ENCODE measurements at places on chromosomes 7 and 10.

- DNase-seq, result no peak
Measured at GRCh38 chr7:88391247-88391646, 84.6 kb upstream of the STEAP4 start.

- no peak for DNase-seq
Measured at GRCh38 chr7:1052031-1052818, 7.9 kb downstream of the GPR146 start.

GRCh38 chr10:76071653-76072365, 640.4 kb downstream of the LRMDA start:
- no peak for DNase-seq

GRCh38 chr10:73432646-73433537, 469 bp downstream of the MSS51 start:
- DNase-seq, result no peak

DNA sequence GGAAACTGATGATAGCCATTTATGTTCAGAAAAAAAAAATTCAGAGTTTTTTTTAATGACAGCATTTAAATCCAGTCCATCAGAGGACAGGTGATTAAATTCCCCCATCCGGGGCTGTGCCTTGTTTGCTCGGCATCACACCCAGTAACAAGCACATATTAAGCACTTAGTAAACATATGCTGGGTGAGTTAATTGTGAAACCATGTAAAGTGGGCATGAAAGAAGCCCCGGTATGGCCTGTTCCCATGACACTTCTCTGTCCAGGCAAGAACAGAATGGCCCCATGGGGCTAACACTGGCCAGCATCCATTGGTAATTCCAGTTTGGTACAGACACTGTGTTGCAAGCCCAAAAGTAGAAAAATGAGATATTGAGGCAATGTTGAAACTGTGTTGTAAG, 220.8 kb upstream of the RNF32 start:
- DNase-seq, result no peak

DNA sequence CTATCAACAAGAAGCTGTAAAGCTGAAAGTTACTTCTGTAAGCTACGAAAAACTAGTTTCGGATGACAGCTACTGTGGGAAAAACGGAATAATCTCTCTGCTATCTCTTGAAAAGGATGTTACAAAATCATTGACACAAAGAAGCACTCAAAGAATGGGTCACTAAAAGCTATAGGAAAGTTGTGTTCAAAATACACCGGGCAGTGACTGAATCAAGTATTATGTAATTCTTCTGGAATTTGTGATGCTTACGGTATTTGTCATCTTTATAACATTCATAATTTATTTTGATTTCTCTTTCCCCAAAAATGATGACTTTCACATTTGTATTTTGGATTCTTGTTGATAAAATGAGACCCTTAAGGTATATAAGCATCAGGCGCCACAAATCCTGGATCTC, 112.1 kb upstream of the KLF6 start:
- DNase-seq, result no peak

DNA sequence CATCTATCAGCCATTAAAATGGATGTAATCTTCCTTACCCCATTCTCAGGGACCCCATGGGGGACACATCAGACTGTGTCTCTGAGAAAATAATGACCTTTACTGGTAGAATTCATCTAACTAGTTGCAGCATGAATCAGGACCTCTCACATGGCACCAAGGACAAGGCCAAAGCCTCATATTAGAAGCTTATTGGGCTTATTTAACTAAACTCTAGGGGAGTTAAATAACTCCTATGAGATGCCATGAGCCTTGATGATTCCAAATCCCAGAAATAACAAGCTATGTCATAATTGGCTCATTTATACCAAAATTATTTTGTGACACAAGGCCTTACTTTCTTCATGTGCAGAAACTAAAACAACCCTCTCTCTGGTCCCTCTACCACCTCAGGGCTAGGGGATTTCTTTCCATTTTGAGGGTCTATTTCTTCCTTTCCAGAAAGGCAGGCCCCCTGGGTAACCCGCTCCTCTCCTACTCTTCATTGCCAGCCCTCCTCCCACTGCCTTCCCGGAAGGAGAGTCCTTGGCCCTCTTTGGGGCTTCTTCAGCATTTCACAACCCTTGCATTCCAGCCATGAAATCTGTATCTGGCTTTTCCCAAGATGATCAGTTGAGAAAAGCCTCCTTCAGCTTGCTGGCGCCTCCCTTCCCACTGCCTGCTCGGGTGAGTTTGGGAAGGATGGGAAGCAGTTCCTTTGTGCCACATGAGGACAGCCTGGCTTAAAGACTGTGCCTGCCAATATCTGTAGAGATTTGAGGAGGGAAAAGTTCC, 41.8 kb upstream of the TRIM8 start:
- no peak for DNase-seq

- no peak for DNase-seq
Measured at GRCh38 chr10:72615970-72616369, 9.9 kb downstream of the MICU1 start.

GRCh38 chr7:150404805-150405583, 25.9 kb downstream of the ZNF775 start:
- DNase-seq, result peak; percentile 79

DNA sequence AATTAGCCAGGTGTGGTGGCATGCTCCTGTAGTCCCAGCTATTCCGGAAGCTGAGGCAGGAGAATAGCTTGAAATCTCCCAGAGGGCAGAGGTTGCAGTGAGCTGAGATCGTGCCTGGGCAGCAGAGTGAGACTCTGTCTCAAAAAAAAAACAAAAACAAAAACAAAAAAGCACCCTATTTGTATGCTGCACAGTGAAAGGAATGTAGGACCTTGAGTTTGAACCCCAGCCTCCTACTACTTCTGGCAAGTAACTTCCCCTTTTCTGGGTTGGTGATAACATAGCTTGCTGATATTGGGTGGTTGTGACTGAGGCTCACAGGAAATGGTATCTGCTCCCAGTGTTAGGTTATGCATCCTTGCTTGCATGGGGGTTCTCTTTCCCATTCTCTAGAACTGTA, 205.3 kb downstream of the BUB3 start:
- DNase-seq, result no peak

DNA sequence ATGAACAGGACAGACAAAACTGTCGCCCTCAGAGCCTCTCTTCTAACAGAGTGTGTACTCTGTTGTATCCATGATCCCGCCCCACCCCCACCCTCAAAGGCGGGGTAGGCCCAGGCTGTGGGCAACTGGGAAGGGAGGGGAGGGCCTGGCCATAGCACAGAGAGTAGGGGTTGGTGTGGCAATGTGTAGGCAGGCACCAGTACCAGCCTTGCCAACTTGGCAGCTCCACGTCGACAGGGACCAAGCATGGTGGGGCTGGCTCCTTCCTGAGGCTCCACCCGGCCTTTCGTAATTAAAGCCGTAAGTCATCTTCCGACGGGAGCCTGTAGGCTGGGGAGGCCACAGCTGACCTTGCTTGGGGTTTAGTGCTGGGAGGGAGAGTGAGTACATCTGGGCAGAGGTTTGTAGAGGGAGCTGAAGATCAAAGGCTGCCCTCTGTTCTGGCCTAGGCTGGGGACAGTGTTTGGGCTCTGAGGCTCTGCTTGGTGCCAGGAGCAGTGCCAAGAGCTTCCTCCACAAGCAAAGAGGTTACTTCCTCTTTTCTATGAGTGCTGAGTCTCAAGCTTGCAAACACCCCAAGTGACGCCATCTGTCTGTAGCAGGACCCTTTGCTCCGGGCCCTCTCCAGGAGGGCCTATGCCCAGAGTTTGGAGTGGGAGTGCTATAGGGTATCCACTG, 121.6 kb downstream of the C10orf105 start:
- DNase-seq, result peak; percentile 54

DNA sequence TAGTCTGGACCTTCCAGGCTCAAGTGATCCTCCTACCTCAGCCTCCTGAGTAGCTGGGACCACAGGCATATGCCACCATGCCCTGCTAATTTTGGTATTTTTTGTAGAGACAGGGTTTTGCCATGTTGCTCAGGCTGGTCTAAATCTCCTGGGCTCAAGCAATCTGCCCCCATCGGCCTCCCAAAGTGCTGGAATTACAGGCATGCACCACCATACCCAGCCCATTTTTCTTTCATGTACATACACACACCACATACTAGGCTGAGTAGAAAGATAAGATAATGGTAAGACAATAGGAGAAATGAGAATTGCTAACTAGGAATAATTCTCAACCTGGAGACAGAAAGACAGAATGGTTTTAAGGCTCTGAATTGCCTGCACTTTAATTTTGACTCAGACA, 83.8 kb downstream of the CPEB3 start:
- DNase-seq, result no peak

- DNase-seq, result peak; percentile 3
Measured at GRCh38 chr10:24645784-24646183, 77.9 kb downstream of the ARHGAP21 start.

DNA sequence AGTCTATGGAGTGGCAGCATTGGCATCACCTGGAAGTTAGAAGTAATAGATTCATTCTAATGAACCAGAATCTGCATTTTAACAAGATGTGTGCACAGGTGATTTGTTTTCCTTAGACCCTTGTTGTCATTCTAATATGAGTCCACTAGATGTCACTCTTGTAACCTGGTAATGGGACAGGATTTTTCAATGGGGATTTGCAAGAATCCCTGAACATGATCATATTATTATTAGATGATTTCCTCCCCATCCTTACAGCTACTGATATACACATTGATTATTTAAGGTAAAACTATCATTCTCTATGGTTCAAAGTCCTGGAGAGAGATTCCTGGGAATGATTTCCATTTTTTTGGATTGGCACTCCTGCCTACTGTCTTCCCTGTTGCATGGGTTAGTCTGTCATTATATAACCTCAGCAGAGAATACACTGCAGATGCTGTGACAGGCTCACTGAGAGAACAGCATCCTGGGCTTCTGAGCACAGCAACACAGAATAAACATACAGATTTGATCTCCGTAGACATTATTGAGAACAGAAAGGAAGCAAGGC, 194.9 kb downstream of the SUGCT start:
- peak; percentile 15 for DNase-seq

Data from NCI-H2029 (cell line).